Muscle of leg (tissue), 16 donors: ENCODE measurements at places on chromosomes 5 and 9. TPM values are rescaled to one million over a fixed set of nuclear protein-coding genes. Genes with fewer than 3 reads are reported as not detected.

RMND5B gene
- polyA plus RNA-seq = 33.8 TPM

ASPN gene
- polyA plus RNA-seq = 546 TPM

HK3 gene
- 1.5 TPM for polyA plus RNA-seq

DMRT3 gene
- 0.16 TPM for polyA plus RNA-seq

SHC3 gene
- 0.65 TPM for polyA plus RNA-seq

GRXCR2 gene
- polyA plus RNA-seq = not detected

STARD4 gene
- polyA plus RNA-seq = 7.5 TPM

CDO1 gene
- polyA plus RNA-seq = 26.8 TPM

GPR107 gene
- polyA plus RNA-seq = 30.3 TPM

CACNA1B gene
- polyA plus RNA-seq = 0.76 TPM

ACSL6 gene
- 1.1 TPM for polyA plus RNA-seq

PSAT1 gene
- 31.3 TPM for polyA plus RNA-seq

SOX30 gene
- polyA plus RNA-seq = 0.64 TPM

CBY3 gene
- 0.61 TPM for polyA plus RNA-seq

C9orf50 gene
- 0.15 TPM for polyA plus RNA-seq

ADAM19 gene
- polyA plus RNA-seq = 19.3 TPM

ACOT12 gene
- not detected for polyA plus RNA-seq

SLC6A3 gene
- 0.11 TPM for polyA plus RNA-seq
